ENCODE measurements at places on chromosomes 5 and 9. TPM values are rescaled to one million over a fixed set of nuclear protein-coding genes. Genes with fewer than 3 reads are reported as not detected.
A peak's percentile ranks its signal among the peaks of the same experiment; 100 is the strongest.

The ZNF366 gene
- total RNA-seq, result 3.2 TPM

The RBM22 gene
- total RNA-seq, result 33.6 TPM

The TMEM8B gene
- total RNA-seq, result 15.8 TPM

The SPATA31C1 gene
- total RNA-seq, result not detected

The PTTG1 gene
- 4.3 TPM for total RNA-seq

The DCTN3 gene
- total RNA-seq, result 112 TPM

The CCDC152 gene
- 0.36 TPM for total RNA-seq

The KIF20A gene
- total RNA-seq, result 8.0 TPM

DNA sequence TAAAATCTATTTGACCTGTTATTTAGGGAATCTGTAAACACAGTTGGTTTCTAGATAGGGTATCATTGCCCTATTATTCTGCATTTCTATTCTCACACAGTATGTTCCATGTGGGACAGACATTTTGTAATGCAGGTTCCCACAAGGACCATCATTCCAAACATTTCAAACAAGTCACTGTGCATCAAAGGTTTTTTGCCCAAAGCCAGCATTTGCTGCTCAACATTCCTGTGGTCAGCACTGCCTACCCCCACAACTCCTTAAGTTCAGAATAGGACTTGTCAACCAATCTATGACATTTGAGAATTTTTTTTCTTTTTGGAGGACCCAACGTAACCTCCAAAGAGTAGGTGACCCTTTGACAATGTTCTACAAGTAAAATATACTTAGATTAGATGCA lies 95.7 kb downstream of the LPAR1 start:
- no peaks in the 10 kb centered on the region for H3K27me3 ChIP-seq
- H3K4me1 ChIP-seq, result no peaks in the 10 kb centered on the region
- H3K36me3 ChIP-seq, result no peaks in the 10 kb centered on the region
- no peak for DNase-seq
- H3K4me3 ChIP-seq, result no peak overlapping the region

DNA sequence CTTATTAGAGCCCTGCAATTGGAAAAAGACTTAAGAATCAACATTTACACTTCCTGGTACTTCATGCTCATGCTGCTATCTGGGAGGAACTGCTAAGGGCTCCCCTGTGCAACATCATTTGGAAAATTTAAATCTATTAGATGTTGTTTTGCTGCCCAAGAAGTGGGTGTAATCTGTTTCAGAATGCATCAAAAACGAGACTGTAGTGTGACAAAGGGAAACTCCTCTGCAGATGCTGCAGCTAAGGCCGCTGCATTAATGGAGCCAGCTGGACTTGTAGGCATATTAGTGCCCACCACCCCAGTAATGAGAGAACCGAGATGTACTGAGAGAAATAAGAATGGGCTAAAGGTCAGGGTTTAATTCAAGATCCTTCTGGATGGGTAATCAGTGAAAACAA lies 11.1 kb upstream of the PAIP1 start:
- no peaks in the 10 kb centered on the region for H3K27me3 ChIP-seq
- no peak overlapping the region for H3K4me3 ChIP-seq
- no peaks in the 10 kb centered on the region for H3K4me1 ChIP-seq
- H3K36me3 ChIP-seq, result no peaks in the 10 kb centered on the region
- DNase-seq, result no peak
- H3K27ac ChIP-seq, result no peak overlapping the region

- no peak overlapping the region for H3K4me3 ChIP-seq
- H3K27ac ChIP-seq, result no peak overlapping the region
- no peaks in the 10 kb centered on the region for H3K36me3 ChIP-seq
- no peak for DNase-seq
Observed at GRCh38 chr5:83787631-83788030, 67.0 kb upstream of the HAPLN1 start.

- H3K4me3 ChIP-seq, result no peak overlapping the region
- DNase-seq, result no peak
- H3K27ac ChIP-seq, result no peak overlapping the region
- H3K27me3 ChIP-seq, result no peaks in the 10 kb centered on the region
Observed at GRCh38 chr9:120402741-120403542, 177.0 kb downstream of the CDK5RAP2 start.

- no peaks in the 10 kb centered on the region for H3K27me3 ChIP-seq
- H3K36me3 ChIP-seq, result no peaks in the 10 kb centered on the region
- no peak for DNase-seq
- H3K4me1 ChIP-seq, result no peaks in the 10 kb centered on the region
- H3K4me3 ChIP-seq, result no peak overlapping the region
- no peak overlapping the region for H3K27ac ChIP-seq
Observed at GRCh38 chr5:10689391-10690081, 71.5 kb downstream of the DAP start.

- no peaks in the 10 kb centered on the region for H3K4me1 ChIP-seq
- no peak for DNase-seq
- no peaks in the 10 kb centered on the region for H3K27me3 ChIP-seq
- H3K27ac ChIP-seq, result no peak overlapping the region
- H3K4me3 ChIP-seq, result no peak overlapping the region
- no peaks in the 10 kb centered on the region for H3K36me3 ChIP-seq
Observed at GRCh38 chr9:124688238-124688904, 82.7 kb downstream of the NR6A1 start.

GRCh38 chr9:90514877-90515276 lies 127.7 kb downstream of the DIRAS2 start:
- no peaks in the 10 kb centered on the region for H3K27me3 ChIP-seq
- no peak for DNase-seq
- H3K27ac ChIP-seq, result no peak overlapping the region
- H3K4me3 ChIP-seq, result no peak overlapping the region
- no peaks in the 10 kb centered on the region for H3K36me3 ChIP-seq

DNA sequence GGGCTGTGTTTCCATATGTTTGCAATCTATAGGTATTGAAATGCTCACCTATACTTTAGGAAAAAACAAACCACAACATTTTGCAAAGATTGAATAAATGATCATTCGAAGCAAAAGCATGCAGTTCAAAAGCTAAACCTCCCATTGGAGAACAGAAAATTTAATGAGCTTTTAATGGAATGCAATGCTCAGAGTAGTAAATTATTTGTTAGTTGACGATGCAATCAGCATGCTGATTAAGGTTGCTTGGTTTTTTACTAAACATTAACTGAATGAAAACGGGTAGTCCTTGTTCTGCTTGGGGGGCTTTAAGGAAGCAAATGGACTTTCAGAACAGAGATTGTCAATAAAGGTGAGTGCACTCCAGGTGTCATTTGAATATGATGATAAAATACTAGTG lies 123.3 kb upstream of the TMEM161B start:
- no peaks in the 10 kb centered on the region for H3K27me3 ChIP-seq
- no peaks in the 10 kb centered on the region for H3K36me3 ChIP-seq
- H3K4me3 ChIP-seq, result no peak overlapping the region
- no peak for DNase-seq
- H3K27ac ChIP-seq, result no peak overlapping the region

- no peak for DNase-seq
- H3K4me3 ChIP-seq, result no peak overlapping the region
- H3K4me1 ChIP-seq, result no peaks in the 10 kb centered on the region
- no peaks in the 10 kb centered on the region for H3K36me3 ChIP-seq
- H3K27me3 ChIP-seq, result no peaks in the 10 kb centered on the region
Observed at GRCh38 chr9:91164724-91165520, 196.8 kb downstream of the AUH start.

GRCh38 chr5:161585798-161586197 lies 39.3 kb upstream of the GABRB2 start:
- no peak overlapping the region for H3K4me3 ChIP-seq
- no peaks in the 10 kb centered on the region for H3K27me3 ChIP-seq
- no peaks in the 10 kb centered on the region for H3K36me3 ChIP-seq
- no peaks in the 10 kb centered on the region for H3K4me1 ChIP-seq
- H3K27ac ChIP-seq, result no peak overlapping the region

GRCh38 chr5:55231919-55232270 lies 1.5 kb downstream of the CCNO start:
- peaks cover 2% of the 10 kb centered on the region for H3K4me1 ChIP-seq
- peak overlapping the region; percentile 44 for H3K4me3 ChIP-seq
- DNase-seq, result no peak

GRCh38 chr5:16935231-16936149 lies 598 bp downstream of the MYO10 start:
- peak overlapping the region; percentile 98 for H3K4me3 ChIP-seq
- peak overlapping the region; percentile 93 for H3K27ac ChIP-seq
- no peaks in the 10 kb centered on the region for H3K27me3 ChIP-seq
- no peaks in the 10 kb centered on the region for H3K4me1 ChIP-seq
- no peaks in the 10 kb centered on the region for H3K36me3 ChIP-seq

GRCh38 chr5:151475388-151475787 lies 28.0 kb downstream of the SLC36A1 start:
- H3K4me1 ChIP-seq, result no peaks in the 10 kb centered on the region
- no peak overlapping the region for H3K27ac ChIP-seq
- H3K4me3 ChIP-seq, result no peak overlapping the region
- no peaks in the 10 kb centered on the region for H3K27me3 ChIP-seq

DNA sequence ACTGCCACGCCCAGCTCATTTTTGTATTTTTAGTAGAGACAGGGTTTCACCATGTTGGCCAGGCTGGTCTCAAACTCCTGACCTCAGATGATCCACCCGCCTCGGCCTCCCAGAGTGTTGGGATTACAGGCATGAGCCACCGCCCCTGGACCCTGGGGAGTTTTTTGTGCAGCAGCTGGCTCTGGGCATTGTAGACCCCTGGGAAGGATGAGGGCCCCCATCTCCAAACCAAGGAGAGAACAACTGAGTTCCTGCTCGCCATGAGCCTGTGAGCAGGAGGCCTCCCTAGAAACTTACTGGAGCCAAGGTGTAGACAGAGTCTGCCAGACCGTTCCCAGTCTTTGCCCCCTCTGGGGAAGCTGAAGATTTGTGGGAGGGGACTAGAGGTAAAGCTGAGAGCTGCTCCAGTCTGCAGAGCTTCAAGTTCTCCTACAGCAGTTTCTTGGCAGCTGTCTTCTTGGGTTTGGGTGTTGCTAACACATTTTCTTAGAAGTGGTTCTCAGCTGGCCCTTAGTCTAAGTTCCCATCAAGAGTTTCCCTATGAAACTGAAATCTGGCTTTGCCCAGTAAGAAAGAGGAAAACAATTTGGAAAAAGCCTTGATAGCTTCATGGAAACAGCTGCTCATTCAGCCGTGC lies 12.4 kb downstream of the NUDT2 start:
- no peaks in the 10 kb centered on the region for H3K27me3 ChIP-seq
- H3K4me3 ChIP-seq, result no peak overlapping the region
- no peak for DNase-seq
- no peak overlapping the region for H3K27ac ChIP-seq
- no peaks in the 10 kb centered on the region for H3K36me3 ChIP-seq

DNA sequence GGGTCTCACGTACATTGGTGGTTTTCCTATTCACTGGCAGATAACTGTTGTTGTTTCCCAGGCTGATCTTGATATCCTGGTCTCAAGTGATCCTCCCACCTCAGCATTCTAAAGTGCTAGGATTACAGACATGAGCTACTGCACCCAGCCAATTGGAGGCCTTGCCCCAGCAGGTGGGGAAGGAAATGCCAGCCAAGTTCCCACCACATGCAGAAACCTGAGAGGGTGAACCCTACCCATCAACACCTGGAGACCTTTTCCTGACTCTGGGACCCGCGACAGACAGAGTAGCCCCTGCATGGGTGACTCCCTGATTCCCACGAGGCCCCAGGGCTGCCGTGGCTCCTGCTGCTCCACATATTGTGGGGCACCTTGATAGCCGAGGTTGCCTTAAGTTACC lies 107.7 kb downstream of the GDA start:
- H3K4me1 ChIP-seq, result no peaks in the 10 kb centered on the region
- no peaks in the 10 kb centered on the region for H3K36me3 ChIP-seq
- H3K27me3 ChIP-seq, result no peaks in the 10 kb centered on the region

- no peak for DNase-seq
- H3K4me1 ChIP-seq, result peaks cover 6% of the 10 kb centered on the region
- H3K36me3 ChIP-seq, result no peaks in the 10 kb centered on the region
- no peak overlapping the region for H3K27ac ChIP-seq
- H3K4me3 ChIP-seq, result no peak overlapping the region
Observed at GRCh38 chr5:132291026-132291425, 3.2 kb upstream of the SLC22A4 start.

GRCh38 chr9:138082918-138083636 lies 205.5 kb downstream of the CACNA1B start:
- no peaks in the 10 kb centered on the region for H3K4me1 ChIP-seq
- H3K4me3 ChIP-seq, result no peak overlapping the region
- no peaks in the 10 kb centered on the region for H3K27me3 ChIP-seq
- H3K36me3 ChIP-seq, result no peaks in the 10 kb centered on the region

GRCh38 chr5:27010646-27011045 lies 27.7 kb downstream of the CDH9 start:
- no peaks in the 10 kb centered on the region for H3K4me1 ChIP-seq
- H3K4me3 ChIP-seq, result no peak overlapping the region
- H3K27ac ChIP-seq, result no peak overlapping the region
- H3K27me3 ChIP-seq, result no peaks in the 10 kb centered on the region

DNA sequence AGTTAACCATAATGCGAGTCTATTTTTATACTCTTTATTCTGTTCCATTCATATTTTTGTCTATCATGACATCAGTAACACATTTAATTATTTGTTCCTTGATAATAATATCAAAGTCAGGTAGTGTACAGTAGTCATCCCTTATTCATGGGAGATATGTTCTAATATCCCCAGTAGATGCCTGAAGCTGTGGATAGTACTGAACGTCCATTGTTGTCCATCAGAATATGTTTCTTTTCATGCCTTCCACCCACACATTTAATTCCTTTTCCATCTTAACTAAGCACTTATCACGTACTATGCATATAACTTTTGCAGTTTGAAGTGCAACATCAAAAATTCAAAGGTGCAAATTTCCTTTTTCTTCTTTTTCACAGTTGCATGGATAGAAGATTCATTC lies 53.6 kb downstream of the FER start:
- no peaks in the 10 kb centered on the region for H3K27me3 ChIP-seq
- no peaks in the 10 kb centered on the region for H3K36me3 ChIP-seq
- H3K27ac ChIP-seq, result no peak overlapping the region
- DNase-seq, result no peak
- no peaks in the 10 kb centered on the region for H3K4me1 ChIP-seq

GRCh38 chr9:127537014-127537413 lies 75.1 kb upstream of the STXBP1 start:
- no peaks in the 10 kb centered on the region for H3K27me3 ChIP-seq
- DNase-seq, result peak; percentile 64
- peaks cover 56% of the 10 kb centered on the region for H3K4me1 ChIP-seq
